ENCODE measurements at places on chromosomes 13 and 19.

DNA sequence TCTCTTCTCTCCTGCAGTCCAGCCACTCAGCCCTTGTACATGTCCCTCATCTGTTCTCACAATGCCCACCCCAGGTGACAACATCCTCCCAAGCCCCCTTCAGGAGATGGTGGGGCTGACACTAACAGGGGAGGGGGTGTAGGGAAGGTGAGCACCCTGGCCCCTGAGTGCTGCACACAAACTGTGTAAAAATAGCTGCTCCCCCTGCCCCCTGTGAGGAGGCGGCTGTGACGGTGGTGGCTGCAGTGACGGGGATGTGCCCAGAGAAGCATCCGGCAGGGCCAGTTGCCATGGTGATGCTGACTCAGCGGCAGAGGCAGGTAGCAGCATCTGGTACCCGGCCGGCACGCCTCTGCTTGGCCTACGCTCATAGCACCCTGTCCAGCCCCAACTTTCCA, 13.0 kb upstream of the JUND start:
- no peak for DNase-seq

GRCh38 chr19:46284635-46285034, 12.2 kb upstream of the HIF3A start:
- no peak for DNase-seq

GRCh38 chr13:26476111-26476781, 81.2 kb upstream of the WASF3 start:
- peak; percentile 30 for DNase-seq

DNA sequence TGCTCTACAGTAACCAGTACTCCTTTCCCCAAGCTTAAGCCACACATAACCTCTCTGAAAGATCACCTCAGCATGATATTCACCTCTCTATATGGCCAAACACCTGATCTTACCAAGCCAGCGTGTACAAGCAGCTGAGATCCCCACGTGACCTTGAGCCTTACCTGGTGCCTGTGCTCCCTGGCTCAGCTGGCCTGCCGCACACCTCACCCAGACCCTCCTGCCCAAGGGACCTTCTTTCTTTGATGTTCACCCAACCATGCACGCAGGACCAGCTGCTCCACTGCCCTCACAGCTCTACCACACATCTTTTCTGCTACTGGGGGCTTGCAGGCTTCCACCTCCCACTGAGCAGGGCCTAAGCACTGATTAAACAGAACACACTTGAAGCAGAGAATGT, 9.0 kb downstream of the DHRS12 start:
- DNase-seq, result no peak

- DNase-seq, result no peak
Observed at GRCh38 chr19:11624069-11624463, 26.8 kb downstream of the ZNF627 start.

GRCh38 chr13:113902481-113902880, 38.6 kb upstream of the GAS6 start:
- no peak for DNase-seq

- no peak for DNase-seq
Observed at GRCh38 chr19:38298821-38299680, 5.0 kb upstream of the C19orf33 start.

DNA sequence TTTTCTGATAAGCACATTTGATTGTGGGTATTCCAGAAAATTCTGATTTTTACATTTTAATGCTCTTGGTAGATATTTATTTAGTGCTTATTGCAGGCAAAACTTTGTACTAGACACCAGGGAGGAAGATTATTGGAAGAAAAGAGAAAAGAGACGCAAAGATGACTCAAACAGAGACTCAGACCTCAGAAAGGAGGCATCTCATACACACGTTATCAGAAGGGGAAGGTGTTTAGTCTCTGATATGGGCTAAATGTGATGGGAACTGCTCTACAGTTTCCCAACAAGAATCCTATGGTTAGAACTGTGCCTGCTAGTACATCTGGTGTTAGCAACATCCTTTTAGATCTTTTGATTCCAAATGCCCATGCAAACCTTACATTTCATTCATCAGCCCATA, 245.6 kb downstream of the KLF5 start:
- no peak for DNase-seq

- DNase-seq, result no peak
Observed at GRCh38 chr13:94620286-94620896, 18.7 kb downstream of the GPR180 start.

- DNase-seq, result no peak
Observed at GRCh38 chr19:34017024-34017423, 155.3 kb upstream of the LSM14A start.

- no peak for DNase-seq
Observed at GRCh38 chr13:111461445-111462149, 141.2 kb downstream of the TEX29 start.

DNA sequence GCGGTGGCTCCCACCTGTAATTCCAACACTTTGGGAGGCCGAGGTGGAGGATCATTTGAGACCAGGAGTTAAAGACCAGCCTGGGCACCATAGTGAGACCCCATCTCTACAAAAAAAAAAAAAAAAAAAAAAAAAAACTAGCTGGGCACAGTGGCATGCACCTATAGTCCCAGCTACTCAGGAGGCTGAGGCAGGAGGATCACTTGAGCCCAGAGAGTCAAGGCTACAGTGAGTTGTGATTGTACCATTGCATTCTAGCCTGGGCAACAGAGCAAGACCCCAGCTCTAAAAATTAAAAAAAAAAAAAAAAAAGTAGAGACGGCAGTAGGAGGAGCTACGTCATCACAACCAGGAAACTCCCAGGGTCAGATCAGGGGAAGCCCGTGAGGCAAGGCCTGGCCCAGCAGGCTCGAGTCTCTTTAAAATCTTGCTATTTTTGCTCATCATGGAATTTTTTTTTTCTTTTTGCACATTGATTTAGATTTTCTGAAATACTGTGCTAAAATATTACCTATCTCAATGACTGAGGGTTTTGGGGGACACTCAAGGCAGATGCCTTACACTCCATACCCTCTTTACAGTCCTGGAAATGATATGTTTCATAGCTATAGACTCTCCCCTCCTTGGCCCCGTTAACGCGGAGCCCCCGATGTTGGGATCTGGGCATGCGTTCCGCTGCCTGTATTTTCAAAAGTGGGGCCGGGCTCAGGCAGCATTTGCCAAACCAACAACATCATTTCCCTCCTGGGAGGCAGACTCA, 44.4 kb upstream of the USE1 start:
- DNase-seq, result no peak

GRCh38 chr13:50810998-50811397, 32.5 kb downstream of the DLEU7 start:
- no peak for DNase-seq

- peak; percentile 48 for DNase-seq
Observed at GRCh38 chr19:48480558-48481500, 11.7 kb downstream of the CYTH2 start.

- DNase-seq, result no peak
Observed at GRCh38 chr13:53052675-53053074, 24.1 kb downstream of the OLFM4 start.

- no peak for DNase-seq
Observed at GRCh38 chr19:2984215-2984528, 6.8 kb downstream of the TLE6 start.

GRCh38 chr13:101502618-101503017, 50.1 kb downstream of the ITGBL1 start:
- DNase-seq, result no peak

DNA sequence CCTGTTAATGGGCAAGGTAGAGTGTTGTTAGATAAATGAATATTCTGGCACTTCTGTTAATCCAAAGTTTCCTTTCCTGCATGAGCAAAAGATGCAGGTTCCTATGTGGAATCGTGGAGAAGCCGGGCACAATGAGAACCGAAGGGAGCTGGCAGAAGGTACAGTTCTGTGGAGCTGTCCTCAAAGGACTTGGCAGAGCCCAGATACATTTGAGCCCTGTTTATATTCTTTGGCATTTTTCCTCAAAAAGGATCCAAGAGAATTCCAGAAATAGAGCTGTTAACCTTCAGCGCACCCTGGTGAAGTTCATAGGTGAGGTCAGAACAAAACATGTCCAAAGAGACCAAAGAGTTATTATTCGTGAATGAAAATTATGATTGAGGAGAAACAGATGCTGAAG, 4.0 kb upstream of the DLEU7 start:
- DNase-seq, result no peak

- DNase-seq, result no peak
Observed at GRCh38 chr13:26528527-26528926, 29.0 kb upstream of the WASF3 start.

- peak; percentile 84 for DNase-seq
Observed at GRCh38 chr13:108915634-108916512, 286.5 kb downstream of the MYO16 start.

GRCh38 chr13:93847162-93847561, 620.6 kb downstream of the GPC6 start:
- no peak for DNase-seq

GRCh38 chr13:76864259-76864658, 21.9 kb downstream of the KCTD12 start:
- DNase-seq, result no peak

- no peak for DNase-seq
Observed at GRCh38 chr19:30310602-30311263, 61.5 kb upstream of the ZNF536 start.

DNA sequence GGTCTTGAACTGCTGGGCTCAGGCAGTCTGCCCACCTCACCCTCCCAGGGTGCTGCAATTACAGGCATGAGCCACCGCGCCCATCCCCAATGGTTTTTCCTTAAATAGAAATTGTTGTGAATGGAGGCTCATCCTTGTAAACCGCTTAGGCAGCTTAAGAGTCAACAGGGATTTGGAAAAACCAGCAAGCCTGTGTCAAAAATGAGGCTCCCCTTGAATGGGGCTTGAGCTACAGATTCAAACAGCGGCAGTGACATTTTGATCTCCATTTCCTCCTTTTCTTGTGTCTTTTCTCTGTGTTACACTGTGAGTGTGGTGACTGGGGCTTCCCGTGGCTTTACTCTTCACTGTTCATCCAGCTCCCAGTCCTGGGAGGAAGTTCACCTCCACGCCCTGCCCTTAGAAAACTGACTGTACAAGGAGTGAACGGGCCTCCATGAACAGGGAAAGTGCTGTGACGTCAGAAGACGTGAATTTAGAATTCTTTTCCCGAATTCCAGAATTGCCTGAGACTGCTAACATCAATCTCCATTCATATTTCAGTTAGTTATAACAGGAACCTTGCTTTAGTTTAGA, 15.3 kb upstream of the RAB8A start:
- no peak for DNase-seq

GRCh38 chr13:95335667-95336066, 34.4 kb upstream of the ABCC4 start:
- no peak for DNase-seq

DNA sequence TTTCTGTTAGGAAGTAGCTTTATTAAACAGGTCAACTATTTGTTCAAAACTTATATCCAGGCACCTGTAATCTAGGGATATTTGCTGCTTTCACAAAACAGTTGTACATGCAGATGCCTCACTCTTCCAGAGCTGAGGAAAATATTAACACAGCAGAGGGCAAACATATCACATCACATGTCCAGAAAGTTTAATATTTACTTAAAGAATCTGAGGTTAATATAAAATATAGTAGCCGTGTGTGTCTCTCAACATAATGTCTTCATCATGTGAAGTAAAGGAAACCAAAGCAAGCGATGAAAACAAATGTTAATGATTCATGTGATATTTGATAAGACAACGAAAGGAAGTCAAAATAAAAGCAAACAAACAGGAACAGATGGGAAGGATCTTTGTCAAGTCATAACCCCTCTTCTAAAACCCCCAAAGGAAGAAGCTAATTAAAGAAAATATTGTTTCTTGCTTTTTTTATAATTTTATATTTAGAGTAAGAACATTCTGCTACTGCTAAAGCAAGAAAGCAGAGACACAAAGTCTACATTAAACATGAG, 418.8 kb downstream of the DACH1 start:
- no peak for DNase-seq

- no peak for DNase-seq
Observed at GRCh38 chr13:91399189-91400062, 1.0 kb downstream of the GPC5 start.
